Endothelial cell (in vitro differentiated cells): ENCODE measurements at places on chromosomes 2 and 18.

DNA sequence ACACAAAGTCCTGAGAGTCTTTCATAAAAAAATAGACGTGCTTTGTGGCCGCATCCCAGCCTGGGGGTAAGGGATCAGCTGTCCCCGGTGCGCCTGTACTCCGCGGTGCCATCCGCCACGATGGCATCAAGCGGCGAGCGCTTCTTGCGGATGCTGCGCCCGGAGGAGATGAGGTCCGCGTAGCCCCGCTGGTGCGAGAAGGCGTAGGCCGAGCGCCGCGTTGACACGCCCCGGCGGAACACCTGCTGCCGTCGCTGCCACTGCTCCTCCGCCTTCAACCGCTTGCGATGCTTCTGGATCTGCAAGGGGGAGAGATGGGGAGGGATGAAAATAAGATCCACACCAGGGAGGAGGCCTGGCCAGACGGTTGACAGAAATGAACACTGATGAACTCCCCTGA lies 26.8 kb upstream of the NARS1 start:
- DNase-seq, result no peak

DNA sequence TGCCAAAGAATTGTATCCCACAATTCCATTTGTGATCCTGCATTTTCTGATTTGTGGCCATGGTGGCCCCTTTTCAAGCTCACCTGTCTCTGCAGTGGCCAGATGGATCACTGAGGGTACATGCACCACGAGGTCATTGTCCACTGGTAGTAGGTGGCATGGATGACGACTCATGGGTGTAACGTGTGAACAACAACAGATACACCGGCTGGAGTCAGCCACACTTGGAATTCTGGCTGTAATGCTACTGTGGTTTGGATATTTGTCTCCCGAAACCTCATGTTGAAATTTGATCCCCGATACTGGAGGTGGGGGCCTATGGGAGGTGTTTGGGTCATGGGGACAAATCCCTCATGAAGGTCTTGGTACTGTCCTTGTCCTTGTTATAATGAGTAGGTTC lies 102.2 kb upstream of the TAF1B start:
- DNase-seq, result no peak

DNA sequence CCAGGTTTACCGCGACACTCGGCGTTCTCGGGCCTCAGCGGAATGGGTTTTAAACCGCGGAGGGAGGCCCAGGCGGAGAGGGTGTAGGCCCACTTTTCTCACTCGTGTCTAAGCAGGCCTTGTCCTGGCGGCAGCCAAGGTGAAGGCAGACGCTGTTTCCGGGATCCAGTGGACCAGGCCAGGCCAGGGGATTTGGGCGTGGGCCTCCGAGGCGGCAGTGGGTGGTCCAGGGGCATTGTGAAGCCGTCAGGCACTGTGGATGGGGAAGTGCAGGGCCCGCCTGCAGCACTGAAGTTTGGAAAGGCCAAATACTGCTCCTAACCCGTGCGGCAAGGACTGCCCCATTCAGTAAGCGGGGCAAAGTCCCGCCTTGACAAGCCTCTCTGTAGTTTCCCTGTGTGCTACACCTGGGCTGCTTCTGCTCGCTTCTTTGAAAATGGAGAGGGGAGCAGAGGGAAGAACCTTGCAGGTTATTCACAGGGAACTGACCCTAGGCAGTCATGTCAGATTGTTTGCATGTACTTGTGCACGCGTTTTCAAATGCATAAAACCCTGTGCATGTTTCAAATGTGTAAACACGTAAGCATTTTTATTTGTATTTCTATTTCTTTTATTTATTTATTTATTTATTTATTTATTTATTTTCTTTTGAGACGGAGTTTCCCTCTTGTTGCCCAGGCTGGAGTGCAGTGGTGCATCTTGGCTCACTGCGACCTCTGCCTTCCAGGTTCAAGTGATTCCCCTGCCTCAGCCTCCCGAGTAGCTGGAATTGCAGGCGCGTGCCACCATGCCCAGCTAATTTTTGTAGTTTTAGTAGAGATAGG lies 7.5 kb upstream of the DLX2 start:
- no peak for DNase-seq

- DNase-seq, result no peak
Observed at GRCh38 chr2:236852100-236852976, 233.4 kb upstream of the COPS8 start.

GRCh38 chr2:109331896-109332848 lies 203.2 kb downstream of the SH3RF3 start:
- peak; percentile 69 for DNase-seq

DNA sequence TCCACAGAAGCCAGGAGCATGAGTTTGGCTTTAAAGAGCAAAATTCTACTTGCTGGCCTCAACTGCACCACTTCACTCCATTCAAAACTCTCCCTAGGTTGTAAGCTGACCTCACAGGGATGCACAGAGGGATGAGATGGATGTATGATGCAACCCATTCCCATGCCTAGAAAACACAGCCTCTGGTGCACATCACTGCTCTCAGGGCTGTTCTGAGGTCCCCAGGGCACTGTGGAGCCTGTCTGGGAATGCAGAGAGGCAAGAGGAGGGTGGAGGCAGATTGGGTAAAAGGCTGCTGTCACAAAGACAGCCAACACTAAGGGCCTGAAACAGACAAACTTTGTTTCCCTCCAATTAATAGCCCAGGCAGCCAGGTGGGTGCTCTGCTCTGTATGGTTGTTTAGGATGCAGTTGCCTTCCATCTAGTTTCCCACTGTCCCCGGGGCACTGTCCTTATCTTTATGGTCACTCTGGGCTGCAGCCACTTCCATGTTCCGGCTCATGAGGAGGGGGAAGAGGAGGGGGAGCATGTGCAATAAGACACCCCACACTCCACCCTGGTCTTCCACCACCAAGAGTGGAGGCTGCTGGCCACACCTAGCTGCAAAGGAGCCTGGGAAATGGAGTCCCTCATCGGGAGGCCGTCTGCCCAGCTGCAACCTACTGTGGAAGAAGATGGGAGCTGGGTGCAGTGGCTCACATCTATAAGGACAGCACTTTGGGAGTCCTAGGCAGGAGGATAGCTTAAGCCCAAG lies 7.0 kb downstream of the GPR45 start:
- no peak for DNase-seq

GRCh38 chr2:10889651-10890215 lies 22.0 kb upstream of the KCNF1 start:
- no peak for DNase-seq

GRCh38 chr2:8676191-8676920 lies 5.5 kb upstream of the ID2 start:
- peak; percentile 37 for DNase-seq

DNA sequence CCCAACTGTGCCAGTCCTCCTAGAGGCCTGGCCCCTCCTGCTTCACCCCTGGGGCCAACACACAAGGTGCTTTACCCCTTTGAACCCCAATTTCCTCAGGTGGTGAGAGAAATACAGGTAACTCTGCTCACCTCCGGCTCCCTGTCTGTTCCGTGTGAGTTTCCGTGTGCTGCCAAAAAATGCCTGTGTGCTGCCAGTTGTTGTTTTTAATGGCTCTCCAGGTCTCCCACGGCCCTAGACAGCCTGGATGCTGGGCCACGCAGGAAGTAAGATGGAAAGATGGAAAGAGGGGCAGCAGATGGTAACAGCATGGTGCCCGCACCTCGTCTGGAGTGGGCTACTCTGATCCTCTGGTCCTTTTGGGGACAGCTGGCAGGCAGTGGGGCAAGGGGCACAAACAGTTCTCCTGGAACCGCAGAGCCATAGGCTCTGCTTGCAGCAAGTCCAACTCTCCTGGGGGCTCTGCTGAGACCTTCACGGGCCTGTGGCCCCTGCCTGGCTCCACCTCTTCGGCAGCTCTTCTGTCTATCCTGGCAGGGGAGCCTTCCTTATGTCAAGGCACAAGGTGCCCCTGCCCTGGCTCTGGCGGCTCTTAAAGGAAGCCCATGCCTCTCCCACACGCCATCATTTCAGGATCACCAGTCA lies 4.3 kb upstream of the ARHGEF4 start:
- DNase-seq, result no peak

GRCh38 chr2:168633200-168633599 lies 169.2 kb upstream of the NOSTRIN start:
- DNase-seq, result no peak

DNA sequence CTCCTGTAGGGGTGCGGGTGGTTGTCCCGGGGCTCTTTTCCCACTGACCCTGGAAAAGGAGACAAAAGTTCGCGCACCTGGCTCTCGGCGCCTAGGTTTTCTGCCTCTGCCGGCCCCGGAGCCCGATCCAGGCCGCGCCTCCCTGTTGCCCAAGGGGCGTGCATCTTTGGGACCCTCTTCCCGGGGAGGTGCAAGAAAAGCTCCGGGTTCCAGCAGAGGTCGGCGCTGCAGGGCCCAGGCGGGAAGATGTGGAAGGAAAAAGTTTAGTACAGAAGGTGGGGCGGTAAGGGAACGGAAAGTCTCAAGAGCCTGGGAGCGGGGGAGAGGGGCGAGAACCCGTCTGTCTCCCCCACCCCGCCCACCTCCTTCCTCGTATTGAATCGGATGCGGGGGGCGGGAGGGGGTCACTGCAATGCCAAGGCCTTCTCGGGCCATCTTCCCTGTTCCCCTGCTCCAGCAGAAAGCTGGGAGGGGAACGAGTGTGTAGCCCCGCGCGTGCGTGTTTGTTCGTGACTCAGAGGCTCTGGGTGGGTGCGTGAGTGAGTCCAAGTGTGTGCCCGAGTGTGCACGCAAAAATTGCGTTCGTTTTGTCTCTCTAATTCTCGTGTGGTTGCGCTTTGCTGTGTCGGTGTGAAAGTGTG lies 6.3 kb upstream of the EN1 start:
- DNase-seq, result no peak

DNA sequence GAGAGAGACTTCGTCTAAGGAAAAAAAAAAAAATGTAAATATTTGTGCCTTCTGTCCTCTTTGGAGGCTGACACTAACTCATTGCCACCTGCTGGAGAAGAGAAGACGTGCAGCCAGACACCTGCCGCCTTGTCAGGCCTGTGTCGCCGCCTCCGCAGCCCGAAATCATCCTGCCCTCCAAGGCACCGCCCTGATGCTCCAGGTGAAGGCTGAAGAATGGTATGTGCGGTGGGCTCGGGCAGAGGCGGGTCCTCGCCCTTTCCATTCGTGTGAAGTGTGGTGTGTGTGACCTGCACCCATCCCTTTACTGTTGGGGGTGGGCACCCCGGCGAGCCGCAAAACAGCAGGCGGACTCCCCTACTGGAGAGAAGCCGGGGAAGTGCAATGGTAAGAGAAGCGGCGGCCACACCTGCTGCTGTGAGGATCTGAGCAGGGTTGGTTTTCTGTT lies 60.4 kb downstream of the FAM161A start:
- peak; percentile 62 for DNase-seq

DNA sequence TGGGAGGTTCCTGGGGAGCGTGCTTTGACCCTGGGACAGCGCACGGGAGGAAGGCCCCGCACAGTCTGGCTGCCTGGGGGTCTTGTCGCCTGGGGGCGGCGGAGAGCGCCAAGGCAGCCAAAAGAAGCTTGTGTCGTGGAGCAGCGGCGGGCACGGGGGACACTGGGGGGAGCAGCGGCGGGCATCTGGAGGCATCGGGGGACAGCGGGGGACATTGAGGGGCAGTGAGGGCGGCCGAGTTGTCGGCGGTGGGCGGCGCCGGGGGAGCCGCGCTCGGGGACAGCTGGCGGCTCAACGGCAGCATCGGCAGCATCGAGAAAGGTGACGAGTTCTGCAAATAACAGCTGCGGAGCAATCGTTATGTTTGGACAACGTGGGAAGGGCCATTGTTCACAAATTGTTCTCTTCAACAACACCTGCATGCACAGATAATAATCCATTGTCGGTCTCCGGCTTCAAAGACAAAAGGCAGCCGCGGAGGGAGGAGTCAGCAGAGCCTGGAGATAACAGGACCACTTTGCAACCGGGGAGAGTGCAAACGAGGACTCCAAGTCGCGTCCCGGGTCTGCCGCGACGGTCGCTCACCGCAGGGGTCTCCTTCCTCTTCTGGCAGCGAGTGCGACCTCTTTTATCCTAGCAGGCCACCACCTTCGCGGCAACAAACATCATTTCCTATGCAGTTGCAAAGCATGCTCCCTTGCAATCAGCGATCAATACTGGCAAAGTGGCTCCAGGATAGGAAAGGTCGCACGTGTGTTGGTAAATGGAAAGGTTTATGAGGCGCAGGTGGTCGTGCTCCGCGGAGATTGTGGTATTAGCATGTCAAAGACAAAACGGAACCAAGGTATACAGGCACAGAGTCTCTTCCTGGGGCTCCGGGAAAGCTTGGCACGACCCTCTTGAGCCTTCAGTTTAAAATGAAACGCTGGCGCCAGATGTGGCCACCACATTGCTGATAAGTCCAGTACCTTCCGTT lies 132.3 kb upstream of the DLX2 start:
- no peak for DNase-seq

GRCh38 chr2:1644427-1644826 lies 99.9 kb downstream of the PXDN start:
- no peak for DNase-seq

DNA sequence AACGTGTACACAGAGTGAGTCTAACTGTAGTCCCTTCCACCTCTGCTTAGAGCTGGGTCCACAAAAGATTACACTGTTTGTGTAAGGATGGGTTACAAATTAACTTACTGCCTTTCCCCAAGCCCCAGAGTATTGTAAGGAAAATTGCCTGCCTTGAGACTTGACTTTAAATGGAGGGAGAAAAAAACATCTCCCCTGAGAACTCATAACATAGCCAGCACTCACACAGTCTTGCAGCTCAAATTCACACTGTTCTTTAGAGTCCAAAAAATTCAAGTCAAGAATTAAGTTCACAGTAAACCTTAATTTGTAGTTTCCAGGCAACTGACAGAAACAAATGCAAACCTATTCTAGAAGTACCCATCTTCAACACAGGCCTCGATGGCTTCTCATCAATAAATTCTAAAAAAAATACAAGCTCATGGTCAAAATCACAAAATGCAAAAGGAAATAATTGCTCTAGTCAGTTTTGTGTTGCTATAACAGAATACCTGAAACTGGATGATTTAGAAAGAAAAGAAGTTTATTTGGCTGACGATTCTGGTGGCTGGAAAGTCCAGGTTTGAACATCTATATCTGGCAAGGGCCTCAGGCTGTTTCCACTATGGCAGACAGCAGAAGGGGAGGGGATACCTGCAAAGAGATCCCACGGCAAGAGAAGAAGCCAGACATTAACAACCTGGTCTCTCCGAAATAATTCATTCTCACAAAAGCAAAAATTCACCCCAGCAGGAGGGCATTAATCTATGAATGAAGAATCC lies 34.6 kb upstream of the TMEM17 start:
- no peak for DNase-seq

DNA sequence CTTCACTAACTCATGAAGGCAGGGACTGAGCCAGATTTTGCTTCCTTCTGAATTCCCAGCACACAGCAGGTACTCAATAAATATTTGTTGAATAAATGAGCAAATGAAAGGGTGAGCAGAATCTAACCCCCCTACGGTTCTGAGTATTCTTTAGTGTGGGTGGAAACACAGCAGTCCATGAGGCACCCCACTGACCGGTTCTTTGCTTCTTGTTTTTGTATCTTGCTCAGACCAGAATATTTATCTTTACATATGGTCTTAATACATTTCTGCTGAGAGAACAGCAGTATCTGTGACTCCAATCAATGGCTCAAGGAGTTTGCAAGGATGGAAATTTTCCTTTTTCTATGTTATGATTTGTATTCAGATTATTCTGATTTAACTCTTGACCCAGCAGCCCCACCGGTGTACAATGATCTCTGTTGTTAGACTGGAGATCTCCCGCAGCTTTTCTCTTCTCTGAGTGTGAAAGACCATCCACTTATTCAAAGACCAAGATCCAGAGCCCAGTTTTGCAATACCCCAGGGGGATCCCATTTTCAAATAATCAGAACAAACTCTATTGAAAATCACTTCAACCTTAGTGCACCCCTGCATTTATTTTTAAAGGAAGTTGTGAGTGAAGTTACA lies 506.5 kb upstream of the TNP1 start:
- DNase-seq, result no peak

- no peak for DNase-seq
Observed at GRCh38 chr2:193272011-193272410, 1077.3 kb upstream of the TMEFF2 start.

GRCh38 chr18:56068701-56069100 lies 480.7 kb upstream of the TCF4 start:
- DNase-seq, result no peak
